Brain microvascular endothelial cell (primary cell): ENCODE measurements at places on chromosomes 3 and 15.

DNA sequence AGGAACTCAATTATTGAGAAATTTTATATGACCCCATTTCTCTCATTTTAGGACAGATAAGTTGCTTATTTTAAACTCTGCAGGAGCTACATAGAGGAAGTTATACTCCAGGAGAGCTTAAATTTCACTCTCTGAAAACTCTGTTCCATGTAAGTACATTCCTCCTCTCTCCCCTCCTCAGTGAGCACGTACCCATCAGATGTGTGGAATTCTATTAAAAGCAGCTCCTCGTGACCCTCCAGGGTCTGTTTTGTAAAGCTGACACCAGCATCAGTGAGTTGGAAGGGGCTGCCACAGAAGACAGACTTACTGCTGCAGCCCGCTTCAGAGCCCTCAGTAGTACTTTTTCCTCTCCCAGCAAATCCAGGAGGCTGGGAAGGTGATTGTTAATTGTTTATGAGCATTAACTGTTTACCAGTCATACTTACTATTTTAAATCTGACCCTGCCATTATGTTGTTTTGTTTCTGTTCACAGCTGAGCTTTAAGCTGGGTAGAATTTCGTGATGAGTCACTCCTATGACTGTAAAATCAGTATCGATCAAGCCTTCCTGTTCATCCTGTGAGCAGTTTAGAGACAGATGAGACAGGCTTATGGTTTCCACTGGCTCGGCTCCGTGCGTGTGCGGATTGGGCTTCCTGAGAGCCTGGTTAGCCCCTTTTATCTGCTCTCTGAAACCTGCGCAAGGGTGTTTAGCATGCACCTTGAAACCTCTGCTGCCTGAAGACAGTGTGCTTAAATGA, 20.4 kb downstream of the IGF1R start:
- DNase-seq: peak; percentile 36

DNA sequence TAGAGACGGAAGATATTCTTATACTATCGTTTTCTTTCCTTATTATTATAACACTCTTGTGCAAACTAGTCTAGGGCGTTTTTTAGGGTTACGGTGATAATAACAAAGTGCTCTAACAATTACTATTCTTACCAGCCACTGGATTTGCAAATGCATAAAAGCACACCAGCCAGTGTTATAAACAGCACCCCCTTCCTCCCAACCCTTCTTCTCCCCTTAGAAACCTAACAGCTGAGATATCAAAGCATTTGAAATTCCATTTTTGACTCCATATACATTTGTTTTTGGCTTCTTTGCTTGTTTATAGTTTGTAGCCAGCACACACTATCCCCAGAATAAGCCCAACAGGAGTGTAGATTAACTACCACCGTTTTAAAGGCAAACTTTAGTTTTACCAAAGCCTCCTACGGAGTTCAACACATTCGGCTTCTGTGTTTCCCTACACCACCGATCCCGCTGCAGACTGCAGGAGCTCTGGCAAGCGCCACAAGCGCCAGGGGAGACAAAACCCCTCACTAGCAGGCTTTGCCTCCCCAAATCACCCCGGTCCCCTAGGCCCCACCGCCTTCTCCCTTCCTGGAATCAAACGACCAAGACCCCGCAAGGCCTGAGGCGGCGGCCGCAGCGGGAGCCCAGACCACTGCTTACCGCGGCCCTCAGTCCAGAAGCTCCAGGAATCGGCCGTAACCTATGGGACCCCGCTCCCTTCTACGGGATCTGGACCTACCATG, 461 bp downstream of the COPB2 start:
- no peak for DNase-seq

- DNase-seq: no peak
Measured at GRCh38 chr3:197736010-197736490, 654 bp downstream of the RUBCN start.

DNA sequence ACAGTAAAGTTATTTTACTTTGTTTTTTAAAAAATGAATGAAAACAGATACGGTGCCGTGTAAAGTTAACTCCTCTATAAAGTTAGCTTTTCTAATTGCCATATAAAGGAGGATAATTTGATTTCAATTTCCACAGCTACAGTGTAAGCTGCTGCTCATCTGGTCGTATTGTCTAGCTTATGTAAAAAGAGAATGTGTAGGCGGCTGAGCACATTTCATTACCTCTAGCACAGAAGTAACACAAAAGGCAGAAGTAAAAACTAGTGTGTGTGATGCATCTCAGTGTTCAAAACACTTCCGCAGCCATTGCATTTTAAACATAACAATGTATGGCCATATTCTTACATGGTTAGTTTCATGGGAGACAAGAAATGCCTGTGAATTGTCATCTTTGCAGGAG, 105.0 kb upstream of the P2RY1 start:
- DNase-seq: no peak

- peak; percentile 80 for DNase-seq
Measured at GRCh38 chr3:102979682-102980354, 545.0 kb downstream of the ZPLD1 start.

DNA sequence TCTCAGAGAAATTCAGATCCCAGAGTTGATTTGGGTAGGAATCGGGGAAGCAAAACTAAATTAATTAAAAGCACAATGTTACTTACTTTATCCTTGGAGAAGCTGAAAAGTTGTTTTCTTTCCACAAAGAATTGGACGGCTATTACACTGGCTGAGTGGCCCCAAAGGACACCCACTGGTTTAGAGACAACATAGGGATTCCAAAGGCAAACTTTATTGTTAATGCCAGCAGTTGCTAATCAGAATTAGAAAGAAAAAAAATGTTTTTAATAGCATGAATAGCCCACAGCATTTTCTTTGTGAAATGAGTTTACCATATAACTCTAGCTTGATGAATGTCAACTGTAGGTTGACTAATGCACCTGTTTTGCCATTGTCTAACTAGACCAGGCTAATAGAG, 51.7 kb downstream of the WDR49 start:
- no peak for DNase-seq
